ENCODE measurements at places on chromosomes 2 and 18. TPM values are rescaled to one million over a fixed set of nuclear protein-coding genes. Genes with fewer than 3 reads are reported as not detected.

PKDCC gene
- total RNA-seq = 18.8 TPM

DNPEP gene
- total RNA-seq = 51.3 TPM

EPB41L3 gene
- 0.44 TPM for total RNA-seq

LONRF2 gene
- 3.3 TPM for total RNA-seq

SCYGR8 gene
- not detected for total RNA-seq

IL36RN gene
- 0.59 TPM for total RNA-seq

OSGEPL1 gene
- 4.0 TPM for total RNA-seq

FSIP2 gene
- not detected for total RNA-seq
